ENCODE measurements at places on chromosomes 1 and 21.

- H3K4me3 ChIP-seq: no peak overlapping the region
- DNase-seq: no peak
- H3K36me3 ChIP-seq: no peaks in the 10 kb centered on the region
- H3K27ac ChIP-seq: no peak overlapping the region
- no peaks in the 10 kb centered on the region for H3K27me3 ChIP-seq
- no peaks in the 10 kb centered on the region for H3K4me1 ChIP-seq
Observed at GRCh38 chr1:69991644-69992043, 213.7 kb downstream of the LRRC40 start.

DNA sequence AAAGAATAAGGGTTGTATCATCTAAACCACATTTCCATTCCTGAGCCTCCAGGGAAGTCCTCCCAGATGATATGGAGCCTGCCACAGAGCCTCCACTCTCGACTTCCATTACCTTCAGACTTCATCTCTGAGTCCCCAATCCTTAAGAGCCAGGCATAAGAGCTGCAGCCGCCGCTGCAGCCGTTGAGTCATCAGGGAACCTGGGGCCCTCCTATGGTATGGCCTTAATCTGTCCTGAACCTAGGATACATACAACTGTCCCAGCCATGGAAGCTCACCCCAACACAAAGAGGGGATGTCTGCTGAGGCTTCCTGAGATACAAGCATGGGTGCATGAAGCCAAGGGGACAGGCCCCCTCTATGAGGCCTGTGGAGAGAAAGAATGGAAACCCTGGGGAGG is 16.3 kb downstream of the TAL1 start:
- H3K27me3 ChIP-seq: peaks cover 2% of the 10 kb centered on the region
- DNase-seq: no peak
- H3K36me3 ChIP-seq: no peaks in the 10 kb centered on the region
- H3K27ac ChIP-seq: no peak overlapping the region
- H3K4me3 ChIP-seq: no peak overlapping the region

DNA sequence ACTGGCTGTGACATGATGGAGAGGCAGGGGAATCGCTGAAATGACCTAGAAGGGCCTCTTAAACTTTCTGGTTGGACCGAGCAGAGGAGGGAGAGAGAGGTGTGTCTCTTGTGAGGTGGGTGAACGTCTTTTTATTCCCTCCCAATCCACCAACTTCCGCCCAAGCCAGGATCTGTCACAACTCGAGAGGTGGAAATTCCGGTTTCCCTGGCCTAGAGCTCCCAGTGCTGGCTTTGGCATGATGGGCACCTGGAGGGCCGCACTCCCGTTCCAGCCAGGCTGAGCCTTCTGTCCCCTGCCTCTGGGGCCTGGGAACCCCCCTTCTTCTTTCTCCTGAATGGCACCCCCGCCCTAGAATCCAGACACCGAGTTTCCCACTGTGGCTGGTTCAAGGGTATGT is at the start of gene SEMA4A:
SEMA4A (plus strand) TSS at position 224 of the 400 bp plus-strand sequence. CDS start 994 bp downstream, outside the sequence.
- DNase-seq: no peak
- peak within 1 kb of the TSS; percentile 63 for H3K4me3 ChIP-seq
- no peaks in the 10 kb centered on the region for H3K27me3 ChIP-seq
- H3K4me1 ChIP-seq: peaks cover 70% of the 10 kb centered on the region
- peak within 1 kb of the TSS; percentile 45 for H3K27ac ChIP-seq

- H3K27ac ChIP-seq: peak overlapping the region; percentile 29
- H3K4me1 ChIP-seq: peaks cover 22% of the 10 kb centered on the region
- H3K36me3 ChIP-seq: peaks cover 4% of the 10 kb centered on the region
- peak overlapping the region; percentile 47 for H3K4me3 ChIP-seq
- DNase-seq: no peak
Observed at GRCh38 chr1:47439017-47439818, 1.4 kb downstream of the FOXD2 start.

- no peak overlapping the region for H3K27ac ChIP-seq
- H3K27me3 ChIP-seq: no peaks in the 10 kb centered on the region
- no peak for DNase-seq
- no peaks in the 10 kb centered on the region for H3K36me3 ChIP-seq
Observed at GRCh38 chr21:27300770-27301169, 333.9 kb upstream of the ADAMTS5 start.

GRCh38 chr1:236753516-236753915 is 41.6 kb upstream of the MTR start:
- no peaks in the 10 kb centered on the region for H3K36me3 ChIP-seq
- no peak for DNase-seq
- no peak overlapping the region for H3K27ac ChIP-seq
- H3K4me3 ChIP-seq: no peak overlapping the region
- no peaks in the 10 kb centered on the region for H3K4me1 ChIP-seq

- no peak overlapping the region for H3K27ac ChIP-seq
- DNase-seq: no peak
- H3K4me3 ChIP-seq: no peak overlapping the region
- H3K36me3 ChIP-seq: peaks cover 4% of the 10 kb centered on the region
Observed at GRCh38 chr1:18512883-18513282, 32.2 kb downstream of the KLHDC7A start.

Measured in activated T-helper 1 cell treated with anti-CD3 and anti-CD28 coated beads, Interleukin-12 subunit alpha, Interleukin-12 subunit beta, Interleukin-2, Interleukin-4 antibody, amounts not matched to agents 30 ng/mL and 10 ng/mL and 1 ng/mL, durations not matched to agents 14 hours and 24 hours and 36 hours (primary cell).